ENCODE measurements at places on chromosomes 16 and 17. TPM values are rescaled to one million over a fixed set of nuclear protein-coding genes. Genes with fewer than 3 reads are reported as not detected.

Gene DLX3
- 0.07 TPM for polyA plus RNA-seq

DNA sequence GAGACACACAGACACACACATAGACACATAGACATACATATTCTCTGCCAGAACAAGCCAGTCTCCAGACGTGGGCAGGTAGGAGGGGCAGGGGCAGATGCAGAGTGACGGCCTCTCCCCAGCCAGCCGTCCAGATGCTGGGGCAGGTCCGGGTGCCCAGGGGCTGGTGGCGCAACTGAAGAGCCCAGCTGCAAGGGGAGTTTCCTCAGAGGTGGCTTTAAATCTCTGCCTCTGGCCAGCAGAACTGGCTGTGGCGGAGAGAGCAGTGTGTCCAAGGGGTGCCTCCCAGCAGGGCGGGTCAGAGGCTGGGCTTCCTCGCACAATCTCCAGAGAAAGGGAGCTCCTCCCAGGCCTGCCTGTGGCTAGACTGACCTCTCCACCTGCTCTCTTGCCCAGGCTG, 9.4 kb upstream of the GCGR start:
- H3K4me3 ChIP-seq = no peak overlapping the region
- H3K36me3 ChIP-seq = no peaks in the 10 kb centered on the region
- no peaks in the 10 kb centered on the region for H3K27me3 ChIP-seq
- DNase-seq = no peak
- no peaks in the 10 kb centered on the region for H3K4me1 ChIP-seq
- H3K27ac ChIP-seq = no peak overlapping the region

- H3K27me3 ChIP-seq = no peaks in the 10 kb centered on the region
- DNase-seq = no peak
- H3K36me3 ChIP-seq = no peaks in the 10 kb centered on the region
These were observed 4.3 kb downstream of the RCVRN start for GRCh38 chr17:9900784-9901183.

Gene ICAM2
- 35.0 TPM for polyA plus RNA-seq

DNA sequence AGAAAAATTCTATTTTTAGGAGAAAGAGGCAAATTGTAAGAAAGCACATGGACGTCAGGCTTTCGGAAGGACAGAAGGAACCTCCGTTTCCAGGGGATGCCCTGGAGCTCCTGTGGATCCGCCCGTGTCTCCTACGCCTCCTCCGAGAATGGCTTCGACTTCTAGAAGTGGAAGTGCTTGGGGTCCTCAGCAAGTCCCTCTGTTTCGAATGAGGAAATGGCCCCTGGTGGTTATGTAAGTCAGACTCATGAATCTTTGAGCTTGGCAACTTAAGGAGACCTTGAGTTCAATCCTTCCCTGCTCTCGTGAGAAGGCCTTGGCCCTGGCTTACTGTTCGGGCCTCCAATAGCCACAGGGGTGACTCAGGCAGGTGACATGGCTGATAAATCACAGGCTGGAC, 38.9 kb downstream of the COX4I1 start:
- H3K27ac ChIP-seq = no peak overlapping the region
- H3K4me1 ChIP-seq = no peaks in the 10 kb centered on the region
- no peaks in the 10 kb centered on the region for H3K36me3 ChIP-seq
- H3K4me3 ChIP-seq = no peak overlapping the region
- DNase-seq = no peak

- no peaks in the 10 kb centered on the region for H3K36me3 ChIP-seq
- H3K4me3 ChIP-seq = no peak overlapping the region
- H3K27me3 ChIP-seq = peaks cover 8% of the 10 kb centered on the region
- H3K4me1 ChIP-seq = no peaks in the 10 kb centered on the region
These were observed 322.1 kb upstream of the SOX9 start for GRCh38 chr17:71798701-71799100.
